Common myeloid progenitor, CD34-positive (primary cell): ENCODE measurements at places on chromosomes 13 and 19.

GRCh38 chr13:109785892-109786450 lies 412 bp downstream of the IRS2 start:
- no peak for DNase-seq

DNA sequence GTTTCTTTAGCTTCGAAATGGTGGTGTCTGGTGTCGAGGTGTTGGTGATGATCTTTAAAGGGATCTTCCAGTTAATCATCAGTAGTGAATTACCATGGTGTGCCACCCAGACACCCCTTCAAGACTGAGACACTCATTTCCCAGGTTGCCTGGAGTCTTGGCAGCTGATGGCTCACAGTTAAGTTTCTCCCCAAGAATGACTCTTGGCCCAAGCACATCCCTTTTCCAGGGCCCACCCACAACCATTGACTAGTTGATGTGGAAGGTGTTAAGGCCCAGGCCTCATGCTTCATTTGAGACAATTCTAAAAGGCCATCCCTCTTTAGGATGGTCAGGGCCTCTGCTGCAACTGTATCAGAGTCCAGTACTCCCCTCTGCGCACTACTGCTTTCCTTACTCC lies 145.5 kb downstream of the FOXO1 start:
- DNase-seq = no peak

DNA sequence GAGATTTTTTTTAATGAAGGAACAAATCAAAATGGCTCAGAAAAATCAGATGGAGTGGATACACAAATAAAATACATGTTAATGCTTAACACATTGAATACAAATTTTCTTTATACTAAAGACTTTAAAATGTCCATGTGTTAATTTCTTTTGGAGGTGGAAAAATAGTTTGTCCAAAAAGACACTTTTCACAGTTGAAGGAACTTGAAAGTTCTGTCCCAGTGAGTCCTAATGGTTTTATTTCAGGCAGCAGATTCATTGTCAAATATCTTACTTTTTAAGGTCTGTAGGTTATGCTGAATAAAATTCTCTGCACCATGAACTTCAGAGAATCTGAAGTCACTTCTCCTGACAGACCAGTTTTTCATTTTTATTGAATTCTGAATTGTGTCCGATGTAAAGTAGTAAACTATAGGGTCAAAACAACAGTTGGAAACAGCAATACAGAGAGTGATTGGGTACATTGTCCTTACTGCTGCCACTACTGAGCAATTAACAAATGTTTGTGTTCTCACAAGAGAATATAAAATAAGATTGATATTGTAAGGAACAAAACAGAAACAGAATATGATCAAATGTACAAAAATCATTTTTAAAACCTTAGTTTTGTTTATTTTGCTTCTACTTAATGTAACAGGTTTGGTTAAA lies 1.6 kb downstream of the LPAR6 start:
- no peak for DNase-seq

DNA sequence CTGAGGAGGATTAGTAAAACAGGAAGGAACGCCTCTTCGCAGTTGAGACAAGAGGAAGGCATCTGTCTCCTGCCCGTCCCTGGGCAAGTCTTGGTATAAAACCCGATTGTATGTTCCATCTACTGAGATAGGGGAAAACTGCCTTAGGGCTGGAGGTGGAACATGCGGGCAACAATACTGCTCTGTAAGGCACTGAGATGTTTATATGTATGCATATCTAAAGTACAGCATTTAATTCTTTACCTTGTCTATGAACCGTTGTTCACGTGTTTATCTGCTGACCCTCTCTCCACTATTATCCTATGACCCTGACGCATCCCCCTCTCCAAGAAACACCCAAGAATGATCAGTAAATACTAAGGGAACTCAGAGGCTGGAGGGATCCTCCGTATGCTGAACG lies 722 bp upstream of the TIMM50 start:
- DNase-seq = no peak

- DNase-seq = no peak
These were observed 151.1 kb downstream of the SIPA1L3 start for GRCh38 chr19:38057959-38058690.

DNA sequence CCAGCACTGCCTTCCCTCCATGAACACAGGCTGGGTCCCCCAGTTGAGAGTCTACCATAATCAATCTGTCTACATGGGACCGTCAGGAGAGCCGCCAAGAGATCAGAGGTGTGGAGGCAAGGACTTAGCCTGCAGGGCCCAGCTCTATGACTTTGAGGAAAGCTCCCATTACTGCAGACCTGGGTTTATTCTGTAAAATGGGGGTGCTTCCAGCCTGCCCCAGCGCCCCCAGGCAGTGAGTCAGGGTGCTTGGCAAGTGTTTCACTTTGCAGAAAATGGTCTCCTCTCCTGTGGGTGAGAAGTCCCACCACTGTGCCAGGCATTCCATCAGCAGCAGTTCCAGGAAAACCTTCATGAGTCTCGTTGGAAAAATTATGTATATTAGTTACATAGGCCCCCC lies 75.5 kb upstream of the VSTM2B start:
- no peak for DNase-seq

DNA sequence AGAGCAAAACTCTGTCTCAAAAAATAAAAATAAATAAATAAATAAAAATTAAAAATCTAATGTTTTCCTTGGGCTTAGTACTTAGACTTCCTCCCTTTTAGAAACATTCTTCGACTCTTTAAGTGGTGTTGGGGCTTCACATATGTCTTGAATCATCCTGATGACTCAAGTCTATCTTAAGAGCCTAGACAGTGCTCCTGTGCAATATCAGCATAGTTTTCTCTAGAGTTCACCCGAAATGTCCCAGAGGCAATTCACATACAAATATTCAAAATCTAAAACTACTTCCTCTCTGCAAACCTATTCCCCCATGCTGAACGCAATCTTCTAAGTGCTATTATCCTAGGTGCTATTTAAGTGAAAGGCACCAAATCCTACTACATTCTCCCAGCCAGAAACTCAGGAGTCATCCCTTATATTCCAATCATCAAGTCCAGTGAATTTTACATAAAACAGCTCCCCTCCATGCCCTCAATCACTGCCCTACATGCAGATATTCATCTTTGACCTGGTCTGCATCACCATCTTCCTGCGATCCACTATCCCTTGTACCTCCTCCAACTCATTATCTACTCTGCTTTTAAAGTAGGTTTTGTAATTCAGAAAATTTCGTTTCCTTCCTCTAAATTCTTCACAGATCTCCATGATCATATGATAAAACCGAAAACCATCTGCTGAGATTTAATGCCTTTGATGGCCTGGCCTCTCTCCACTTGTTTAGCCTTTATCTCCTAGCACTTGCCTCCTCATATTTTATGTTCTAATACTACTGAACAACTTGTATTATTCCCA lies 102.7 kb downstream of the ELF1 start:
- no peak for DNase-seq

DNA sequence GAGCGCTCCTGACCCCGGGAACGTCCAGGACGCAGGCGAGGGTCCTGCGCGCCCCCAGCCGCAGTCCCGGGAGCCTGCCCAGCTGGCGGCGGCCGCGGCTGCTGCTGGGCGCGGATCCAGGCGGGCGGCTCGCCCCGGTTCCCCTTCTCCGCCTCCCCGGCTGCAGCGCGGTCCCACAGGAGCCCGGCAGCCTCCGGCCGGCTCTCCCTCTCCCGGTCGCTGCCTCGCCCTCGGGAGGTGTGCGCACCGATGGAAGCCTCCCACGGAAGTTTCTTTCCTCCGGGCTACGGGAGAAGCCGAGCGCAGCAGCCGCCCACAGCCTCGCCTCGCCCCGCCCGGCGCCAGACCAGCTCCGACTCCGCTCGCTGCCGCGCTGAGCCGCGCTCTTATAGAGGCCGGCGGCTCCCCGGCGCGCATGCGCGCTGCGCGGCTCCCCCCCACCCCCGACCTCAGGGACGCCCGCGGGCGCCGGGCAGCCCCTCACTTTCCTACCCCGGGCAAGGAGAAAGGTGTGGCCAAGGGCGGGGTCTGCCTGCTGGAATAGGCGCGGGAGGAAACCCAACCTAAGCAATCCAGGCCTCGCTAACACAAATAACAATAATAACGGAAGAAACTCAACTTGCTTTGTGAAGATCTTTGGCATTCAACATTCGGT lies at the start of gene SHISA2:
TSS of gene SHISA2 (minus strand) at position 360 of the 655 bp plus-strand sequence. CDS start 1,041 bp downstream, outside the sequence.
- DNase-seq = peak; percentile 46
